Muscle of leg (tissue), 16 donors: ENCODE measurements at places on chromosomes 4 and X.

- DNase-seq: no peak
These were observed 25.1 kb downstream of the NIPAL1 start for GRCh38 chr4:48041535-48042137.

DNA sequence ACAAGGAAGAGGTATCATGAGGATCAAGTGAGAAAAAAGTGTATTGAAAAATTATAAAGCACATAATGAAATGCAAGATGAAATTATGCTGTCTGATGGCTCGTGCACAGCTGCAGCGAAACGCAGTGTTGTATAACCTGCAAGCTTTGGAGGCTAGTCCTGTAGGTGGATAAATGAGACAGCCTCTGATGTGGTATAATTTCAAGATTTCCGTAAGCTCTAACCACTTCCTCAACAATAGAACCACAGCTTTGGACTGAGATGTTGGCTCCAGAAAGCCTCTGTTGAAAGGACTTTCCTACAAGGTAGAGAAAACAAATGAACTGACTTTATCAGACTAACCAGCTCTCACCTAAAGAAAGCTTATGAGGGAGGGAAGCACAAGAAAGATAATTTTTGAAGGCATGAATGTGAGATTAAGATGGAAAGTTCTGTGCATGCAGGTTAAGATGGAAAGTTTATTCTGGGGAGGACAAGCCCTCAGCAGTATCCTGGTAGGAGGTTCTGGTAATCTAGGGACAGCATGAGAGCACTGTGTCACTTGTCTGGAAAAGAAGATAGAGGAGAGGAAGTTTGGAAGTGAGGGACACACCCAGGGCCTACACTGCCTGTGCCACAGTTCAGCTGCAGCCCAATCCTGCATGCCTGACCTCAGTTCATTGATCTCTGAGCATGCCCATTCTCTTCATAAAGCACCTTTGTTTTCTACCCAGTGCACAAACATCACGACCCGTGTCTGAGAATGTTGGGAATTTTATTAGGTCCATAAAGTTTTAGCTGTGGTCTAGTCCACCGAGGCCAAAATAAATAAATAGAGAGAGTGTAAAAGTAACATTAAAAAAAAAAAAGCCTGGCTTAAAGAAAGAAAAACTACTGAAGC is 161.5 kb upstream of the SFRP2 start:
- no peak for DNase-seq

DNA sequence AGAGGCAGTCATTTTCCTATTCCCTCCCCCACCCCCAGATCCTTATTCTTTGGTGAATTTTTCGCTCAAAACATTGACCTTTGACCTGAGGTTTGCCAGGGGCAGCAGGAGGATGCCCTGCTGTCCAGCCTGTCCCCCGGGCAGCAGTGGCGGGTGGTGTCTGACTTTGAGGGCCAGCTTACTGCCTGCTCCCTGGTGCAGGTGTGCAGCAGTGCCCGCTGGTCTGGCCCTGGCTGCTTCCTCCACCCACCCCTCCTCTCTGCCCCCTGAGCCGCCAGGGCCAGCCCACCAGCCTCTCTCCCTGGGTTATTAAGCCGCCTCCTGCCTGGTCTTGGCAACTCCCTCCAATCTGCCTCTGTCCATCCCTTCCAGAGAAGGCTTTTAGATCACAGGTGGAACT is 40.8 kb upstream of the GRPEL1 start:
- DNase-seq: no peak

GRCh38 chr4:73948990-73949706 is 32.7 kb downstream of the PF4 start:
- no peak for DNase-seq

GRCh38 chr4:147550626-147551246 is 66.5 kb upstream of the TMEM184C start:
- DNase-seq: peak; percentile 64
